ENCODE measurements at places on chromosomes 4 and X.

GRCh38 chr4:124079174-124079780 lies 633.3 kb downstream of the ANKRD50 start:
- DNase-seq, result no peak

- no peak for DNase-seq
Observed at GRCh38 chr4:173051716-173052115, 116.9 kb upstream of the GALNT7 start.

DNA sequence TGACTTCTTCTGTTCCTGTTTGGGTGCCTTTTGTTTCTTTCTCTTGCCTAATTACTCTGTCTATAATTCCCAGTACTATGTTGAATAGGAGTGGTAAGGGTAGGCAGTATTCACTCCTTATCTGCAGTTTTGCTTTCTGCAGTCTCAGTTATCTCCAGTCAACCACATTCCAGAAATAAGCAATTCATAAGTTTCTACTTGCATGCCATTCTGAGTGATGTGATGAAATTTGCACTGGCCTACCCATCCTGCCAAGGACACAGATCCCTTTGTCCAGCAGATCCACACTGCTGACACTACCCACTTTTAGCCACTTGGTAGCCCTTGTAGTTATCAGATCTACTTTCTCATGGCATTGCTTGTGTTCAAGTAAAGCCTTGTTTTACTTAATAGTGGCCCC lies 971.6 kb upstream of the INTU start:
- peak; percentile 12 for DNase-seq

- DNase-seq, result no peak
Observed at GRCh38 chrX:40485973-40486372, 94.8 kb upstream of the ATP6AP2 start.

GRCh38 chr4:159220353-159220752 lies 117.5 kb downstream of the RAPGEF2 start:
- DNase-seq, result no peak

- DNase-seq, result peak; percentile 24
Observed at GRCh38 chr4:47907089-47907646, 7.2 kb downstream of the NFXL1 start.

DNA sequence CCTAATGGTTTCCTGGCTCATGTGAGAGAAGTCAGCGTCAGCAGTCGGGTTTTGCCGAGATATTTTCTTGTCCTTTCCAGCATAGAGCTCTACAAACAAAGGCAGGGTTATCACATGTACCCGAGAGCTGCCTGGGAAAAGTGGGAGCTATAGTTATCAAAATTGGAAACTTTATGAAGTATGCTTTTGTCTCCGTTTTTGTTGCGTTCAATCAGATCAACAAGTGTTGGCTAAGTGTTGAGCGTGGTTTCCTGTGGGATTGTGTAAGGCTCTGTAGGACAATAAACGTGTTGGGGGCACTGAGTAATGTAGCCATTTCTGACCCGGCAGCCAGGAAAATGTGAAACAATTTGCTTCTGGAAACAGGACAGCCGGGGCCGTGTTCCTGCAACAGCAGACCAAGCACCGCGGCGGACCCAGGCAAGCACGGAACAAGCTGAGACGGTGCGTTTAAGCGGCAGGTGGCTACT lies at the start of gene BMX:
Gene BMX (plus strand): TSS at position 311 of the 470 bp plus-strand sequence. CDS start 7,547 bp downstream, outside the sequence.
- DNase-seq, result no peak

GRCh38 chr4:139696491-139696890 lies 30.9 kb downstream of the MGST2 start:
- no peak for DNase-seq

GRCh38 chrX:40132751-40133150 lies 35.0 kb upstream of the BCOR start:
- DNase-seq, result peak; percentile 75

DNA sequence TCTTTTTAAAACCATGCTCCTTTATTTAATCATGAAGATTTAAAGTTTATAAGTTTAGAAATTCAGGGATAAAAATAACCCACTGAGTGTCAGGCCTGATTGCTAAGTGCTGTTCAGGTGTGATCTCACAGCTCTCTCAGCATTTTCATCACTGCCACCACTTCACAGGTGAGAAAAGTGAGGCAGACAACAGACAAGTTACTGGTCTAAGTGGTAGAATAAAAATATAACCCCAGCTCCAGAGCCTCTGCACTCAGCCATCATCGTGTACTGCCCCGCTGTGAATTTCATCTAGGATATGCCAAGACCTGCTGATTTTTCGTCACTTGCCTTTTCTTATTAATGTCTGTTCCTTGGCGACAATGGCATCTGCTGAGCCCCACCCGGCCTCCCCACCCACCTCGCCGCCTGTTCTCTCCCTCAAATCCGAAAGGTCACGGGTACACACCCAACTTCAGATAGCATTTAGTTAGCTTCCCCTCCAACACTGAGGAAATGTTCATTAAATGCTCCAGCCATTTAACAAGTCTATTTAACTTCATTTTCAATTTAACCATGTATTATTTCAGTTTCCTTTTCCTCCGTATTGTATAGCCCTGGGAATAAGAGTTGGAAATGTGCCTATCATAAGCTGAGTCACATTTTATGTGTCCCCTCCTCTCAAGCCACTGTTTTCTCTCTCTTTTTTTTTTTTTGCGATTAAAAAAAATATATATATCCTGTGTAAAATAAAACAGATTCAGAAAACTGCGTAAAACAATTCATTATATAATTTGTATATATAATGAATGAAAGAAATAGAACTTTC lies 236.5 kb downstream of the CBR4 start:
- DNase-seq, result no peak

DNA sequence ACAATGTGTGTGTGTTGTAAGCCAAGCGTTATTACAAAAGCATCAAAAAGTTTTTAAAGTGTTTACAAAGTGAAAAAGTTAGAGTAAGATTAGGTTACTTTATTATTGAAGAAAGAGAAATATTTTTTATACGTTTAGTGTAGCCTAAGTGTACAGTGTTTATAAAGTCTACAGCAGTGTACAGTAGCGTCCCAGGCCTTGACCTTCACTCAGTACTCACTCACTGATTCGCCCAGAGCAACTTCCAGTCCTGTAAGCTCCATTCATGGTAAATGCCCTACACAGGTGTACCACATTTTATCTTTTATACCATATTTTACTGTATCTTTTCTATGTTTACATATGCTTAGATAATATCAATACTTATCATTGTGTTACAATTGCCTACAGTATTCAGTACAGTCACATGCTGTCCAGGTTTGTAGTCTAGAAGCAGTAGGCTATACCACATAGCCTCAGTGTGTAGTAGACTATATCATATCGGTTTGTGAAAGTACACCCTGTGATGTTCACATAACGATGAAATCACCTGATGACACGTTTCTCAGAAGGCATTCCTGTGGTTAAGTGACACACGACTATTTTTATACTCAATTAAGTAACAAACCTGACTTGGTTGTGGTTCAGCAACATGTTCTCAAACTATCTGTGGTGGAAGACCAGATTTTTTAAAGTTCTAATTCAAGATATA lies 152.0 kb upstream of the EDNRA start:
- no peak for DNase-seq

- no peak for DNase-seq
Observed at GRCh38 chr4:89803915-89804314, 33.0 kb downstream of the SNCA start.

- DNase-seq, result no peak
Observed at GRCh38 chr4:142354041-142354440, 492.1 kb downstream of the INPP4B start.

- DNase-seq, result no peak
Observed at GRCh38 chrX:130212371-130212770, 40.6 kb downstream of the RAB33A start.

- peak; percentile 6 for DNase-seq
Observed at GRCh38 chrX:37825215-37825842, 22.0 kb downstream of the DYNLT3 start.

DNA sequence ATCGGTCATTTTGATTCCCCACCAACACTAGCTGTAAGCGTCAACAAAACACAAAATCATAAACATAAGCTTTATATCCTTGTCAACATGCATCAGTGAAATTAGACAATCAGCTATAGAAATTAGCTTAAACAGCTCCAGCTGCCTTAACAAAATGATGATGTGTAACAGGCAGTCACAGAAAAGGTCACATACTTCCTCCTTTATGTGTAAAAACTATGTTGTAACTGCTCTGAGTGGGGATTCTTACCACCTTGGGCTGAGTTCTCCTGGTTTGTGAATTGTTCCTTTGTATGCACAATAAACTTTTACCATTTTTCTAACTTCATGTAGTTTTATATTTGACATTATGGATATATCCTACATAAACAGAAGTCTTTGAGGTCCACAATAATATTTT lies 73.9 kb upstream of the MAP9 start:
- peak; percentile 6 for DNase-seq

- DNase-seq, result no peak
Observed at GRCh38 chr4:6441758-6442157, 30.7 kb downstream of the PPP2R2C start.

GRCh38 chr4:143882892-143883291 lies 22.5 kb downstream of the GYPE start:
- DNase-seq, result no peak

- peak; percentile 21 for DNase-seq
Observed at GRCh38 chr4:24040811-24041210, 151.0 kb upstream of the PPARGC1A start.

DNA sequence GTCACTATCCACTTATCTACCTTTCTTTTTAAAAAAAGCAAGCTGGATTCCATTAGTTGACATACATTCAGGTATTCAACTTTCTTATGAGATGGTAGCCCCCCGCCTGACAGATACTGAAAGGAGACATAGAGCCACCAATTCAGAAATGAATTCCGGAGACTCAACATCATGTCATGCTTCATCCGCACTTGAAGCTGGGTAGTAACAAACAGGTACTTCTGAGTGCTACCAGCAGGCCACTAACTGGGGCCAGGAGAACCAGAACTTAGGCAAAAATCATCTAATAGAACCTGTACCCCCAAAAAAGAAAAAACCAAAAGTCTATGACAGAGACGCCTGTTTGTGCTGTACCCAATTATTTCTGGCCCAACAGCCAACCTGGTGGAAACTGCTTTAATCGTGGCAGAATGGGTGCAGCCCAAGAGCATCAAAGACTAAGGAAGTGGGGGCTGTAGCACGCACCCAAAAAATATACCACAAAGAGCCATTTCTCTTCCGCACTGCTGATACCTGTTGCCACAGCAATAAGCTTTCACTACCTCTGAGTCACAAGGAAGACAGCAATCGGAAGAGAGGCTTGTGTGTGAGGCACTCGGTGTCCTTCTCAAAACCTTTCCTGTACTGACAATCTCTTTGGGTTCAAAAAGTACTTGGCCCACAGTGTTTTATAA lies 84.8 kb downstream of the AFAP1 start:
- no peak for DNase-seq

DNA sequence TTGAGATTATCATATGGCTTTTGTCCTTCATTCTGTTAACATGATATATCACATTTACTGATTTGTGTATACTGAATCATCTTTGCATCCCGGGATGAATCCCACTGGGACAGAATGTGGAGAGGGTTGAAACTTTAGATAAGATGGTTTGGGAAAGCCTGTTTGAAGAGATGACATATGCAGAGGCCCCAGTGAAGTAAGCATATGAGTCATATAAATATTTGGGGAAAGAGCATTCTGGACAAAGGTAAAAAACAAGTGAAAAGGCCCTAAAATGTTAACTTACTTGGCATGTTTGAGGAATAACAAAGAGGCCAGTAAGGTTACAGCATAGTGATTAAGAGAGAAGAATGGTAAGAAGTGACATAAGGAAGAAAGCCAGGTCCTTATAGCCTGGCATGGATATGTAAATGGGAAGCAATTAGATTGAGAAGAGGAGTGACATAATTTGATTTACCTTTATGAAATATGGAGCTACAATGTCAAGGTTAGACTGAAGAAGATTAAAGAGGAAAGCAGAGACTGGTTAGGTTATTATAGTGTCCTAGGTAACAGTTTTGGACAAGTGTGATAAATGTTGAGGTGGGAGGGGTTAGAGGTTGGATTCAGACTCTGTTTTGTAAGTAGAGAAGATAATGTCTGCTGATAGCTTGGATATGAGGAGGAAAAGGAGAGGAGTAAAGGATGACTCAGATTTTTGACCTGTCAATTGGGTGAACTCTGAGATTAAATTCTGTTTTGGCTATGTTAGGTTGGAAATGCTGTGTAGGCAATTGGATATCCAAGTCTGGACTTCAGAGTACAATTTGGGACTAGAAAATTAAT lies 54.6 kb upstream of the DRP2 start:
- DNase-seq, result peak; percentile 67

DNA sequence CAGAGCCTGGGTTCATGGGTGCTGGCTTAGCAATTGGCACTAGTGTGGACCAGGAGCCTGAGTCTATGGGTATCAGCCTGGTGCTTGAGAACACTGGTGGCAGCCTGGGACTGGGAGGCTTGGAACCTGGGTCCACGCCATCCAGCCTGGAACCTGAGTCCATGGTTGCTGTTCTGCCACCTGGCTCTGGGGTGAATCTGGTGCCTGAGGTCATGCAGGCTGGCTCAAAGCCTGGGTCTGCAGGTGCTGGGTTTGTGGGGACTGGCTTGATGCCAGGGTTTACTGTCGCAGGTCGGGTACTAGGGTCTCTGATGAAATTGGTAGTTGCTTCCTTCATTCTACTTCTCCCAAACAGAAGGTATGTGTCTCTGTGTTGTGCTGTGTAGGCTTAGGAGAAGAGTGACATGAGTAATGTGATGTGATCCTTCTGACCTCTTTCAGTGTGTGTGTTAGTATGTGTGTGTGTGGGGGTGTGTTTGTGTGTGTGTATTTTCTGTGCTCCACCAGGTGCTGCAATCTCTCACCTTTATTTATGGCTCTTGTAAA lies 517.0 kb upstream of the EPHA5 start:
- no peak for DNase-seq

DNA sequence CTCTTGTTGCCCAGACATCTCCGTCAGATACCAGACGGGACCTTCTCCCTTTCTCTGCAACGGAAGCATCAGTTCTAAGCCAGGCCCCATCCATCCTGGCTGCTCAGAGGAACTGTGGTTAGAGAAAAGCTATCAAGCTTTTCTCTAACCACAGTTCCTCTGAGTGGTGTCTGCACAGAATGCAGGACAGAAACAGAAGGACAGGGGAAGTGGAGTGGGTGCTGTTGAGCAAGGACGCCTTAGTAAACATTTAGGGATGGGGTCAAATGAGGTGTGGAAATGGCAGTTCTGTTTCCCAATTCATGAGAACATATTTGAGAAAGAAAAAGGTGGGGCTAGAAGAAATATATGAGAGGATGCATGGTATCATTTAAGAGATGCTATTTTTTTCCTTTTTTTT lies 283.8 kb downstream of the CRLF2 start:
- no peak for DNase-seq

GRCh38 chr4:149441338-149441737 lies 374.3 kb downstream of the IQCM start:
- peak; percentile 17 for DNase-seq

DNA sequence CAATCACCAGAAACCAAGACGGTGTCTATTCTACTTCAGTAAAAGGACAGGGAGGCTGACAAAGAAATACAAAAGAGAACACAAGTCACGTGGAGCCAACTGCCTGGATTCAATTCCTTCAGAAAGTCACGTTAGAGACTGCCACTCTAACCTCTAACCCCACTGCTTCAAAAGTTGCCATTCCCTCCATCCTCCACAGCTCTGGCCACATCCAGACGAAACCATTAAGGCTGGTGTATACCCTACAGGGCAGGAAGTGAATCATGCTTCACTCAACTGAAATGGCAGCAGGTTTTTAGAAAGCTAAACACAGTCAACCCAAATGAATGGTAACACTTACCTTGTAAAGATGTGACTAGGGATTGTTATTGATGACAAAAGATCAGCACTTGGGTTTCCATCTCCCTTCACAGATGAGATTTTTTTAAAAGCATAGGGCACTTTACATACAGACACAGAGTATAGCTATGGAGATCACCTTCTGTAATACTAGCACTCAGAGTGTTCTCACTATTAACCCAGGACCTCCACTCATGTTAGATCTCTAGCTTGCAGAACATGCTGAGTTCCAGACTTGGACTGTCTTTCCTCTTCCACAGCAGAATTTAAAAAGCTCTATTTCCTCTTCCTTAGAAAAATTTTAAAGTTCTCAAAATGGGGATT lies 37.4 kb downstream of the MAML3 start:
- DNase-seq, result no peak

All from fibroblast of gingiva (primary cell).